SK-N-SH treated with all-trans-retinoic acid at 6 μM for 48 hours (cell line): ENCODE measurements at places on chromosomes 2 and 18.
A peak's percentile ranks its signal among the peaks of the same experiment; 100 is the strongest.

- ATAC-seq, result no peak
Measured at GRCh38 chr2:157866202-157866601, 9.9 kb downstream of the ACVR1 start.

DNA sequence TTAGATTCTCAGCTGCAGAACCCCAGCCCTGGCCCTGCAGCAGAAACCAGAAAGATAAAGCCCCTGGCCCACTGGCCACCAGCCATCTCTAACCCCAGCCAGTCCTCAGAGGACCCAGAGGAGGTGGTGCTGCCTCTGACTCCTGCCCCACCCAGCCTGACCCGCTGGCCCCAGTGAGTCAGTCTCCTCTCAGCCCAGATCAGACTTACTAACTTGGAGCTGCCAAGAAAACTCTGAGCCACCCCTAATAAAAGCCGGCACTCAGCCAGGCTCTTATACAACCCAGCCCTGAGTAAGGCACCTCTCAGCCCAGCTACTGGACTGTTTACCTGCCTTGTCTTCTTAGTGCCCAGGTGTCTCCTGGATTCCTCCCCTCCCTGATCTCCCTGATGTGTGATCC is 2.0 kb downstream of the SLC14A2 start:
- ATAC-seq, result peak; percentile 93

DNA sequence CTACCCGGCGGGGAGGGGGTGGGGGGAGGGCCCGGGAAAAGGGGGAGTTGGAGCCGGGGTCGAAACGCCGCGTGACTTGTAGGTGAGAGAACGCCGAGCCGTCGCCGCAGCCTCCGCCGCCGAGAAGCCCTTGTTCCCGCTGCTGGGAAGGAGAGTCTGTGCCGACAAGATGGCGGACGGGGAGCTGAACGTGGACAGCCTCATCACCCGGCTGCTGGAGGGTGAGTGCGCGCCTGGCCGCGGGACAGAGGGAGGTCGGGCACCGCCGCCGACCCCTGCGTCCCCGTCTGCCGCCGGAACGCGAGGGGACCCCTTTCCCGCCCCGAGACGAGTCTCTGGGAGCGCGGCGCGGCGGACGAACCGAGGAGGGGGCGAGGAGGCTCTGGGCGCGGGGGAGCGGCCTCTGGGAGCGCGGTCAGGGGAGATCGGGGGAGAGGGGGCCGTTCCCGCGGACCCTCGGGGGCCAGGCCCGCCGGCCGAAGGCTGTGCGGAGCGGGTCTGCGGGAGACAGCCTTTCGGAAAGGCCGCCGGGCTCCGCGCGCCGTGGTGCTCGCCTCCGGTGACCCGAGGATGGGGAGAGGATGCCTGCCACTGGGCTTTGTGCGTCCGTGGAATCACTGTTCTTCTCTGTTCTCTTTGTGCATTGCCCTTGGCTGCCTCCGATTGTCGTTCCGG is 463 bp downstream of the PPP1CB start:
- peak; percentile 74 for ATAC-seq

DNA sequence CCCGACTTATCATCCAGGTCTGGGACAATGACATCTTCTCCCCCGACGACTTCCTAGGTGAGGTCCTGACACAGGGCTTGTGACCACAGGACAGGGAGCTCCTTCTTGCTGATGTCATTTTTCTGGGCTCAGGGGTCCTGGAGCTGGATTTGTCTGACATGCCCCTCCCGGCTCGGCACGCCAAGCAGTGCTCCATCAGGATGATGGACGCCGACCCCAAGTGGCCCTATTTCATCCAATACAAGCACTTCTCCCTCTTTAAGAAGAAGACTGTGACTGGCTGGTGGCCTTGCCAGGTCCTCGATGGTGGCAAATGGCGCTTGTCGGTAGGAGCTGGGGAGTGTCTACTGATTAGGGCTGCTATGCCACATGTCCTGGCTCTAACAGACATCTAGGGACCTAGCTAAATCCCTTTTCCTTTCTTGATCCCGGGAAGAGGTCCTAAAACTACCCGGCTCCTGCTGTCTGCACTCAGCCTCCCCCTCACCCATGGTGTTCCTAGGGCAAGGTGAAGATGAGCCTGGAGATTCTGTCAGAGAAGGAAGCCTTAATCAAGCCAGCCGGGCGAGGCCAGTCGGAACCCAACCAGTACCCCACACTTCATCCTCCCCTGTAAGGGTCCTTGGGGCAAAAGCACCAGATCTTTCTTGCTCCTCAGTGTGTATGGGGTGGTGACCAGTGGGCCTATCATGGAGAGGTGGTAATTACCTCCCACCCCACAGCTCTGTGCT is 36.7 kb downstream of the LMAN2L start:
- ATAC-seq, result no peak

DNA sequence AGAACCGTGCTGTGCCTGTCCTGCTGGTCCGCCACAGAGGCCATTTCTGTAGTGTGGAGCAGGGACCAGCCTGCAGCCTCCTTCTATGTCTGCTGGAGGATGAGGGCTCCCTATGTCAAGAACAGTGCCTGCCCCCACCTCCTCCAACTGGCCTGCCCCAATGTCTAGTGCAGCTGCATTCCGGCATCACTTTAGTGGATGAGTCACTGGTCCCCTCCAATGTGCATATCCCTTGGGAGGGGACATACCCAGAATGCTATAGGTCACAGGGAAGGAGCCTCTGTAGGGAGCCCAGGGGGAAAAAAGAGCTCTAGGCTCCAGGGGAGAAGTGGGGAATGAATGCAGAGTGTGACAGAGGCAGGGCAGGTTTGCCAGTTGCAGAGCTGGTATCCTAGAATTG is 219.6 kb downstream of the CELF4 start:
- no peak for ATAC-seq

DNA sequence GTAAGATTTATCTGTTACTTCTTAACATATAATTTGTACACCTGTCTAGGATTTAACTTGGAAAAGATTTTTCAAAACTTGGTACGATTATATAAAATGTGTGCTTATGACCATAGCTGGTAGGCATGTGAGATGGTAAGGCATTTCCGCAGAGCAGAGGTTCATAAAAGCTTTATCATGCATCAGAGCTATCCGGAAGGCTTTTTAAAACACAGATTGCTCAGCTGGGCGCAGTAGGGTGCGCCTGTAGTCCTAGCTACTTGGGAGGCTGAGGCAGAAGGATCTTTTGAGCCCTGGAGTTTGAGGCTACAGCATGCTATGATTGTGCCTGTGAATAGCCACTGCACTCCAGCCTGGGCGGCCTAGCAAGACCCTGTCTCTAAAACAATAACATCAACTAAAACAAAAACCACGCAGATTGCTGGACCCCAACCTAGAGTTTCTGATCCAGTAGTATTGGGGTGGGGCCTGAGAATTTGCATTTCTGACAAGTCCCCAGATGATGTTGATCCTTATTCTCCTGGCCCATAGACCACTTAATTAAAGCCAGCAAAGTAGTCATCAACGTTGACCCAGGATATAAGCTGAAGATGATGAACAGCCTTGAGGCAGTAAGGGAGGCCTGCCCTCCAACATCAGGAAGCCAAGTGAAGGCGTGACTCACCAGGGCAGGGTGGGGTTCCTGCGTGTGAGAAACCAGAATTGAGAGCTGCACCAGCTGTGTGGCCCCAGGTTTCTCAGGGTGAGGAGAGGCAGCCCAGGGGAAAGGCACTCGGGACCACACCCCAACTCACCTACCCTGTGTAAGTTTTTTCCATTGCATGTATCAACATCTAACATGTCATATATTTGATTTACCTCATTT is 21.6 kb upstream of the SLC20A1 start:
- ATAC-seq, result no peak

DNA sequence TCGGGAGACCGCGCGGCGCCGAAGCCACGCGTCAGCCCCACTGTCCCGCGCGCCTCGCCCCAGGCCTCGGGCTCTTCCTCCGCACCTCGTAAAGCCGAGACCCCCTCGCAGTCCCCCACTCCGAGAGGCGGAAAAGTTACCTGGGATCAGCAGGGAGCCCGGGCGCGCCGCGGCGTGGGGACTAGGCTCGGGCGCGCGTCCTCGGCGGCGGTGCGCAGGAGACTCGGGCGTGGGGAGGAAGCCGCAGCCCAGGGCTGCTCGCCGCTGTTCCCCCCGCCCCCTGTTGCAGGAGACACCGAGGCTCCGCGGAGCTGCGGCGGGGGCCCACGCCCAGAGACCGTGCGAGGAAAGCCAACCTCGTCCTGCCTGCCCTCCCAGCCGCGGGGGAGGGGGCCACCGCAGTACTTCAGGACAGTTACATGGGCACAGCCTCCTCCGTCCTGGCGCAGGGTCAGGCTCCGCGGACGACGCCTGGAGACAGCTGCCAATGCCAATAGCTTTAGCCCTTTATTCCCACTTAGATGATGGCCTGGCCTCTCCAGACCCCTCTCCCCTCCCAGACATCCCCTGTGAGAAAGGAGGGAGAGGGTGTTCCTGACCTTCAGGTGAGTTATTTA is at the start of gene EPB41L3:
TSS of gene EPB41L3 (minus strand) at position 225 of the 617 bp plus-strand sequence. CDS start 54,814 bp downstream, outside the sequence.
- ATAC-seq, result no peak

- no peak for ATAC-seq
Measured at GRCh38 chr18:79610461-79611039, 69.1 kb upstream of the CTDP1 start.

DNA sequence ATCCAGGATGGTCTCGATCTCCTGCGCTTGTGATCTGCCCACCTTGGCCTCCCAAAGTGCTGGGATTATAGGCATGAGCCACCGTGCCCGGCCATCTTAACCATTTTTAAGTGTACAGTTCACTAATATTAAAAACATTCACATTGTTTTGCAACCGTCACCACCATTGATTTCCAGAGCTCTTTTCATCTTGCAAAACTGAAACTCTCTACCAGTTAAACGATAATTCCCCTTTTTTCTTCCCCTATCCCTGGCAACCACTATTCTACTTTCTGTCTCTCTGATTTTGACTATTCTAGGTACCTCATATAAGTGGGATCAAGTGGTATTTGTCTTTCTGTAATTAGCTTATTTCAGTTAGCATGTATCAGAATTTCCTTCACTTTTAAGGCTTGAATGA is 16.8 kb upstream of the NEUROD1 start:
- no peak for ATAC-seq

DNA sequence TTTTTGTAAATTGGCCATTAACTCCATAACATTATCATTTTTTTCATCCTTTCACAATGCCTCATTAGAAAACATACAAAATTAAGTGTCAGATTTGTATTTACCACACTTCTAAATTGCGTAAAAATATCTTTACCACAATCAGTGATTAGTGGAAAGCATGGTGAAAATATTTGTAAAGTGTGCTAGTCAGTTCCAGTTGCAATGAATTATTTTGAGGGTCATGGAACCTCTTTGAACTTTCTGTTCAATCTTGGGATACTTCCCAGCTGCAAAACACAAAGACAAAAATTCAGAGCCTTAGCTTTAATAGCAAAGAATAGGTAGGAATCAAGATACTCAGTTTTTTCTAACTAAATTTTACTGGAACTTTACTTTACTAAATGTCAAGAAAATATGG is 4.0 kb upstream of the COL3A1 start:
- no peak for ATAC-seq

DNA sequence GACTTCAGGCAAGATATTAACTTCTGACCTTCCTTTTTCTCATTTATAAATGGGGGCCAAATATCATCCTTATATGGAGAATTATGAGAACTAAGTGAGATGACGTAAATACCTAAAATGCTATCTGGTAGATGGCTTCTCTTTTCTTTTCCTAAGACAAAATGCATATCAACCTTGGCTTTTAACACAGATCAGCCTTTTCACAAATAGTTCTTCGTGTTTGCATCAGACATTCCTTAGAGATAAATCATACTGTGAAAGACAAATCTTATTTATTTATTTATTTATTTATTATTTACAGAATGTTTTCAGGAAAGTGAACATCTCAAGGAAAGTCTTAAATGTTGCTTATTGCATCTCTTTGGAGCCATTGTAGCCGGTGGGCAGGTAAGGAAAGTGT is 62.8 kb downstream of the NBEAL1 start:
- ATAC-seq, result no peak

- peak; percentile 52; the same call in 2 of the 3 replicates for ATAC-seq
Measured at GRCh38 chr2:160989778-160990177, 170.4 kb upstream of the TANK start.

- no peak for ATAC-seq
Measured at GRCh38 chr18:48391868-48392267, 17.3 kb downstream of the ZBTB7C start.

GRCh38 chr2:8849327-8849726 is 11.9 kb upstream of the KIDINS220 start:
- peak; percentile 37; the same call in 2 of the 3 replicates for ATAC-seq

- no peak for ATAC-seq
Measured at GRCh38 chr2:168916331-168916675, 15.2 kb downstream of the G6PC2 start.

GRCh38 chr18:73841661-73842060 is 306.0 kb downstream of the FBXO15 start:
- ATAC-seq, result peak; percentile 37; the same call in 1 of the 3 replicates
